ENCODE measurements at places on chromosomes 4 and X.

GRCh38 chrX:71912156-71912555, 1.5 kb downstream of the NHSL2 start:
- no peak for DNase-seq

- DNase-seq = peak; percentile 35
These were observed 466.1 kb upstream of the GRID2 start for GRCh38 chr4:91837608-91838029.

DNA sequence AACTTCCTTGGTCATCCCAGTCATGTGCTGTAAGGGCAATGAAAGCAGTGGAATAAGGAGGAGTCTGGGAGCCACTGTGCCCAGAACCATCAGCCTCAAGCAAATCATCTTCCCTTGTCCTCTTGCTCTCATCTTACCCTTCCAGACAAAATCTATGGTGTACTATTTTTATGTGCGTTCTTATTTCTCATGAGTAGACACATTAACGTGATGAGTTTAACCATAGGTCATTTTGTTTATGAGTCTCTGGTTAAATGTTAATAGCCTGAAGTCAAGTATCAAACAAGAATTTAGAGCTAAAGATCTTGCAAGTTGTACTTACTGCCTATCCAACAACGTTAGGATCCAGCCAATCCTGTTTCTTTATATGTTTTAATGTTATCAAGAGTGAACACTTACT, 495.3 kb downstream of the SPRY1 start:
- DNase-seq = no peak

GRCh38 chr4:114692958-114693357, 94.4 kb downstream of the UGT8 start:
- DNase-seq = no peak

DNA sequence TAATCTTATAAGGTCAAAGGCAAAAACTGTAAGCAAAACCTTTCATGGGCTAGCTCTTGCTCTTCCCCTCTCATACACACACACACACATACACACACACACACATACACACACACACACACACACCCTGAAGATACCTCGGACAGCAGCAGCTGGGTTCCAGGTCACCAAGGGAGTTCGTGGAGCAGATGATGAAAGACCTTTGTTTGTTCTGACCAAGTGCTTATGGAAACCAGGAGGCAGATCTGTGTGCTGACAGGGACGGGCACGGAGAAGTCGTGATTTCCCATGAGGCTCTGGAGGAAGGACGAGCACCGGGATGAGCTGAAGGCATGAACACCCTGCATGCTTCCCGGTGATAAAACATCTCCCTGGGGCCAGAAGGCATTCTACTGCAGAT, 35.4 kb upstream of the CRMP1 start:
- no peak for DNase-seq

DNA sequence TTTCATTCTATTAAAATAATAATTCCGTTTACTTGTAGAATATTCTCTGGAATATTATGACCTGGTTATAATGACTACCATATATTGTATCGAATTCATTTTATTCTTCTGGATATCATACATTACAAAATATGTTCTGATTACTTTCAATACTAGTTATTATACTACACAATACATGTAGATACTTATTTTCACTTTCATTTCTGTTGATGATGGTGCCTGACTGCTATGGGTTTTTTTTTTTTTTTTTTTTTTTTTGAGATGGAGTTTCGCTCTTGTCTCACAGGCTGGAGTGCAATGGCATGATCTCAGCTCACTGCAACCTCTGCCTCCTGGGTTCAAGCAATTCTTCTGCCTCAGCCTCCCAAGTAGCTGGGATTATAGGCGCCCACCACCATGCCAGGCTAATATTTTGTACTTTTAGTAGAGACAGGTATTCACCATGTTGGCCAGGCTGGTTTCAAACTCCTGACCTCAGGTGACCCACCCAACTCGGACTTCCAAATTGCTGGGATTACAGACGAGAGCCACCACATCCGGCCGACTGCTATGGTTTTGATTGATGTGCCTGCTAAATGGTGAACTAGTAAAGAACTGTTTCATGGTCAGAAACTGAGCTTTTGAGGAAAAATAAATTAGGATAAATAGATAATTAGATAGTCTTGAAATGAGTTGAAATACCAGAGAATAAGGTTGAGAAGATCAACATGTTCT, 39.5 kb downstream of the PCDH10 start:
- no peak for DNase-seq

- DNase-seq = peak; percentile 69
These were observed 199.9 kb downstream of the SHOX start for GRCh38 chrX:830532-830931.

GRCh38 chr4:97911236-97911906, 231.9 kb downstream of the STPG2 start:
- DNase-seq = no peak

DNA sequence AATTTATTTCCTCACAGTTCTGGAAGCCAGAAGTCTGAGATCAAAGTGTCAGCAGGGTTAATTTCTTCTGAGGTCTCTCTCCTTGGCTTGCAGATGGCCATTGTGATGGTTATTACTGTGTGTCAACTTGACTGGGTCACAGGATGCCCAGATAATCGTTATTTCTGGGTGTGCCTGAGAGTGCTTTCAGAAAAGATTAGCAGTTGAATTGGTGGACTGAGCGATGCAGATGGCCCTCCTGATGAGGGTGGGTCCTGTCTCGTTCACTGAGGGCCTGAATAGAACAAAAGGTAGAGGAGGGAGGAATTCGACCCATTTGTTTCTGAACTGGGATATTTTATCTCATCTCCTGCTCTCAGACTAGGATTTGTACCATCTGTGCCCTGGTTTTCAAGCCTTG, 15.7 kb downstream of the SMIM43 start:
- DNase-seq = no peak

- no peak for DNase-seq
These were observed 296.1 kb upstream of the LDB2 start for GRCh38 chr4:17194586-17194985.

Data from fibroblast of skin of back (primary cell).